ENCODE measurements at places on chromosomes 1 and 21.
A peak's percentile ranks its signal among the peaks of the same experiment; 100 is the strongest.

GRCh38 chr21:38402291-38402690 lies 96.0 kb downstream of the ERG start:
- no peak overlapping the region for H3K27ac ChIP-seq
- no peak overlapping the region for H3K4me3 ChIP-seq
- peaks cover 13% of the 10 kb centered on the region for H3K36me3 ChIP-seq
- H3K27me3 ChIP-seq: no peaks in the 10 kb centered on the region
- peaks cover 4% of the 10 kb centered on the region for H3K4me1 ChIP-seq
- DNase-seq: no peak

DNA sequence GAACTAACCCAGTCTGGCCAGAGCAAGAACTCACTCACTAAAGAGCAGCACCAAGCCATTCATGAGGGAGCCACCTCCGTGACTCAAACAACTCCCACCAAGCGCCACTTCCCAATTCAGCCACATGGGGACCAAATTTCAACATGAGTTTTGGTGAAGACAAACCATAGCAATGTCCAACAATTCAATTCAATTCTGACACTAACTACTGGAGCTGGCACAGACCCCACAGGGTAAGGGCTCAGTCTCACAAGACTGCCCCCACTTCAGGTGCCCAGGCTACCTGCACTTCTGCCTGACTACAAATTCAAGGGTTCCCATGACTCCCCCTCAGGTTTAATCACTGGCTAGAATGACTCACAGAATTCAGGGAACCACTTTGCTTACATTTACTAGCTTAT lies 48.8 kb upstream of the RAP1A start:
- H3K27me3 ChIP-seq: no peaks in the 10 kb centered on the region
- H3K36me3 ChIP-seq: no peaks in the 10 kb centered on the region
- no peak overlapping the region for H3K27ac ChIP-seq

DNA sequence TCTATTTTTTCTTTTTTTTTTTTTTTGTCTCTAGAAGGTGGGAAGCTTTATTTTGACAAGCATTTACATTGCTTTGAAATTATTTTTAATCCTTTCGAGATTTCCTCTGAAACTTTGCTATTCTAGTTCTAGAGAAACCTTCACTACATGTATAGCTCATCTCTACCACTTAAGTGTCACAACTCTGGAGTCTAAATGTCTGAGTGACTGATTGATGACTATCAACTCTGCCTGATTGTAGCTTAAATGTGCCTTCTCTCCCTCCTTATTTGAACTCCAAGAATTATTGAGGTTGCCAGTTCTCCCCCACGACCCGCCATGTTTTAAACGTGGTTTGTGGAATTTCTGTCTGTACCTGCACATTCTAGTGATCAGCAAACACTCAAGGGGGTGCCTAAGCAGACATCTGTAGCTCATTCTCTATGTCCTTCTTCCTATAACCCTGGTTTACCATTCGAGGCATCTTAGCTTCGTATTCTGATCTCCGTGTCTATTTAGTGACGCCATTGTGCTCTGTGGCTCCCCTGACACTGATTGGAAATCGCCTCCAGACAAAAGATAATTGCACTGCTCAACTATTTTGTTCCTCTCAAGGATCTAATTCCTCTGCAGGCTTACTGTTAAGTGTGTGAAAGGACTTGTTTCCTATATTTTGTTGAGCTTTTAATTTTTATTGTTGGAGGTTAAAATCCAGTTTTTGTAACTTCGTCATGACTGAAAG lies 1570.6 kb downstream of the BRINP3 start:
- H3K36me3 ChIP-seq: no peaks in the 10 kb centered on the region
- no peaks in the 10 kb centered on the region for H3K27me3 ChIP-seq
- no peak overlapping the region for H3K4me3 ChIP-seq
- no peaks in the 10 kb centered on the region for H3K4me1 ChIP-seq
- no peak overlapping the region for H3K27ac ChIP-seq
- DNase-seq: no peak

DNA sequence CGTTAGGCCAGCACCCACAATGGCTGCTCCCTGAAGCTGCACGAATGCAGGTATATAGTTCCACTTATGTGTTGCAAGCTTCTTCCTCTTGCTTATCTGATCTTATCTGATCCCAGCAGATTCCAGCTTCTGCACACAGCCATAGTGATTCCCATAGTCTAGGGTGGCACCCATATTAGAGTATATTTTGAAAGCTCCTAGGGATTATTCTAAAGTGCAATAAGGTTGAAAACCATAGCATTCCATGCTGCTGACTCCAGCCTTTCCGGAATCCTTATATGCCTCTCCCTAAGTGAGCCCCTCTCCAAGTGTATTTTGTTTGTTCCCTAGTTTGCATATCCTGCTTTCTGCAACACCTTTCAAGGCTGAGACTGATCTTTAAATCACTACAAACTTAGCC lies 432.0 kb downstream of the SETD4 start:
- H3K4me3 ChIP-seq: no peak overlapping the region
- no peak for DNase-seq
- no peaks in the 10 kb centered on the region for H3K36me3 ChIP-seq
- H3K27ac ChIP-seq: no peak overlapping the region
- H3K27me3 ChIP-seq: no peaks in the 10 kb centered on the region

DNA sequence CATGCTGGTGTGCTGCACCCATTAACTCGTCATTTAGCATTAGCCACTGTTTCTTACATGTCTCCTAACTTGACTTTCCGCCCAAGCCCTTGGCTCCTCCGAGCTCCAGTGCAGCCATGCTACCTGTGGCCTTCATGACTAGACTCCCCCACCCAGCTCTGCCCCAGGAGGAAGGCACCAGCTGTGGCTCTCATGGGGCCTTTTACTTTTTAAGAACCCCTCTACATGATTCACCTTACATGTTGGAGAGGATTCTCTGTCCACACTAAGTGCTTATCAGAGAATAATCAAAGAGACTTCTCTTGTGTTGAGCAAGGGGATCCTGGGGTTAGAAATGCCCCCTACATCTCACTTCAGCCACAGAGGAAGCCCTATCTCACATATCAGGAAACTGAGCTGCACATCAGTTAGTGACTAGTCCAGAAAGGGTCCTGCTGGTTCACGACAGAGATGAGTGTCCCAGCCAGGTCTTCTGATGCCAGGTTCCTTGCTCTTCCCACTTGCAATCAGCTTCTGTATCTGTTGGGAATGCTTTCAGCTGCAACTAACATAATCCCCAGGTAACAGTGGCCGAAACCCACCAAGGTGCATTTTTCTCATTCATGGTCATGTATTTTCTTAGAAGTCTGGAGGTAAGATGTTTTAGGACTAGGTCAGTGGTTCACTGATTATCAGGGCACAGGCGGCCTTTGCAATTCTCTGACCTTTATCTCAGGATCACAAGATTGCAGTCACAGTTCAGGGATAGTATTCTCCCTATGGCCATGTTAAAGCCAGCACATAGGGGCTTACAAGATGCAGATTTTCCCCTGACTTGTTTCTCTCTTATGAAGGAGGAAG lies 45.9 kb downstream of the KLHDC7A start:
- no peak overlapping the region for H3K4me3 ChIP-seq
- DNase-seq: no peak
- no peaks in the 10 kb centered on the region for H3K4me1 ChIP-seq
- no peaks in the 10 kb centered on the region for H3K27me3 ChIP-seq

GRCh38 chr1:67987046-67987799 lies 63.2 kb downstream of the DIRAS3 start:
- no peaks in the 10 kb centered on the region for H3K36me3 ChIP-seq
- H3K27ac ChIP-seq: no peak overlapping the region
- DNase-seq: no peak
- no peaks in the 10 kb centered on the region for H3K27me3 ChIP-seq

DNA sequence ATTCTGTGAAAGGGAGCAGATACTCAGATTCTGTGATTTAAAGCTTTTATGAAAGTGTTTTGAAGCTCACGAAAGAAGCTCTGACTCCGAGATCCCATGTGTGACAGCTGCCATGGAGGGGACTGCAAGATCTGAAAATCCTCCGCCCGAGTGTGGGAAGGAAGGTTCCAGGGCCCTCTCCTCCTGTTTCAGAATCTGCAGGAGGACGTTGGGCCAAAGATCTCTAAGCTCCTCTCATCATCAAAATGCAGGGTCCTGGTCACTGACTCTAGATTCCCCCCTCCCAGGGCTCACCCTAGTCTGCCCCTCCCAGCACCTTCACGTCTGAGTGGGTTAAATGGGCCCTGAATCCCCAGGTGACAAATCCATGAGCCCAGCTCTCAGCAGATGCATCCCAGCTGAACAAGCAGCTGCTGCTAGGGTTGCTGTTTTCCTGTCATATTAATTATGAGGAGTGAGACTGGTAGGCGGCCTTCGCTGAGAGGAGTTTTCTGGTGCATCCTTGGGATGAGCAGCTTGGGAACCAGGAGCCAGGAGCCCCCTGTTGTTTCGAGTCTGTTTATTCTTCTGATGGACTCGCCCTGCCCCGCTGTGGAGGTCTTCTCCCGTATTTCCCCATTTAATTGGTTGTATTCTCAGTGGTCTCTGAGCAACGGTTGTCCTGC lies 402.0 kb downstream of the MATN1 start:
- H3K4me1 ChIP-seq: no peaks in the 10 kb centered on the region
- H3K27me3 ChIP-seq: no peaks in the 10 kb centered on the region
- H3K4me3 ChIP-seq: no peak overlapping the region
- no peaks in the 10 kb centered on the region for H3K36me3 ChIP-seq

DNA sequence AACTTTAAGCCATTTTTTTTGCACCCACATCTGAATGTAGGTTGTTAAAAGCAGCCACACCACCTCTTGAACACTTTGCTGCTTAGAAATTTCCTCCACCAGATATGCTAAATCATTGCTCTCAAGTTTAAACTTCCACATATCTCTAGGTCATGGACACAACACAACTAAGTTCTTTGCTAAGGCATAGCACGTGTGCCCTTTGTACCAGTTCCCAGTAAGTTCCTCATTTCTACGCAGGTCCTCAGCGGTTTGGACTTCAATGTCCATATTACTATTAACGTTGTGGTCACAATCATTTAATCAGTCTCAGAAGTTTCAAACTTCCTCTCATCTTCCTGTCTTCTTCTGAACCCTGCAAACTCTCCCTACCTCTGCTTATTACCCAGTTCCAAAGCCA lies 661.6 kb upstream of the PKN2 start:
- DNase-seq: no peak
- no peaks in the 10 kb centered on the region for H3K27me3 ChIP-seq
- no peaks in the 10 kb centered on the region for H3K36me3 ChIP-seq
- H3K4me1 ChIP-seq: no peaks in the 10 kb centered on the region

GRCh38 chr1:82849460-82849859 lies 1048.7 kb downstream of the ADGRL2 start:
- H3K4me1 ChIP-seq: no peaks in the 10 kb centered on the region
- no peak overlapping the region for H3K4me3 ChIP-seq
- no peaks in the 10 kb centered on the region for H3K36me3 ChIP-seq

GRCh38 chr1:19203440-19203839 lies 6.6 kb downstream of the UBR4 start:
- peak; percentile 51 for DNase-seq
- H3K4me1 ChIP-seq: peaks cover 11% of the 10 kb centered on the region
- no peaks in the 10 kb centered on the region for H3K27me3 ChIP-seq

All from upper lobe of left lung (tissue), 6 donors.